ENCODE measurements at places on chromosomes 12 and 14. TPM values are rescaled to one million over a fixed set of nuclear protein-coding genes. Genes with fewer than 3 reads are reported as not detected.
A peak's percentile ranks its signal among the peaks of the same experiment; 100 is the strongest.

- no peaks in the 10 kb centered on the region for H3K36me3 ChIP-seq
- DNase-seq = no peak
- no peak overlapping the region for H3K27ac ChIP-seq
- H3K27me3 ChIP-seq = no peaks in the 10 kb centered on the region
Measured at GRCh38 chr12:5996459-5996858, 51.4 kb upstream of the ANO2 start.

GRCh38 chr12:46763230-46763629, 62.6 kb downstream of the SLC38A4 start:
- H3K4me3 ChIP-seq = no peak overlapping the region
- no peaks in the 10 kb centered on the region for H3K36me3 ChIP-seq
- DNase-seq = no peak
- H3K27me3 ChIP-seq = no peaks in the 10 kb centered on the region
- no peaks in the 10 kb centered on the region for H3K4me1 ChIP-seq

DNA sequence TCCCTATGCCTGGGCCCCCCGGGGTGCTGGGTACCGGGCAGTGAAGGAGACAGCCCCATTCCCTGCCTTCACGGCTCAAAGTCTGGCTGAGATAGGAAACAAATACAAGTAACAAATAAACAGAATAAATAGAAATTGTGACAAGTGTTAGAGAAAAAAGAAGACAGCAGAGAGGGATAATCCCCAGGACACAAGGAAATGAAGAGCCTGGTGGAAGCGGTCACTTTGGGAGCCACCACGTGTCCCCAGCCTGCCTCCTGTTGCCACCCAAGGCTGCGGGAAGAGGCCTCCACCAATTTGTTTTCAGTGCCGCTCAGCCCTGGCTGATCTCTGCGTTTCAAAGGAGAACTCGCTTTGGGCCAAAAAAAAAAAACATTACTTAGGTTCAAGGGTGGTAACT, 31.2 kb downstream of the RBM19 start:
- H3K36me3 ChIP-seq = no peaks in the 10 kb centered on the region
- H3K4me3 ChIP-seq = no peak overlapping the region
- H3K4me1 ChIP-seq = no peaks in the 10 kb centered on the region
- H3K27ac ChIP-seq = no peak overlapping the region
- no peaks in the 10 kb centered on the region for H3K27me3 ChIP-seq
- DNase-seq = no peak

- H3K36me3 ChIP-seq = no peaks in the 10 kb centered on the region
- H3K27ac ChIP-seq = no peak overlapping the region
- H3K27me3 ChIP-seq = no peaks in the 10 kb centered on the region
Measured at GRCh38 chr14:73312687-73313086, 75.4 kb downstream of the PAPLN start.

- H3K27ac ChIP-seq = no peak overlapping the region
- H3K4me3 ChIP-seq = no peak overlapping the region
- DNase-seq = no peak
- no peaks in the 10 kb centered on the region for H3K36me3 ChIP-seq
- H3K4me1 ChIP-seq = no peaks in the 10 kb centered on the region
Measured at GRCh38 chr12:1822699-1823098, 2.3 kb downstream of the LRTM2 start.

- no peaks in the 10 kb centered on the region for H3K27me3 ChIP-seq
- no peak for DNase-seq
- H3K4me3 ChIP-seq = no peak overlapping the region
- no peaks in the 10 kb centered on the region for H3K4me1 ChIP-seq
- no peak overlapping the region for H3K27ac ChIP-seq
Measured at GRCh38 chr12:57576613-57577160, 14.3 kb upstream of the PIP4K2C start.

DNA sequence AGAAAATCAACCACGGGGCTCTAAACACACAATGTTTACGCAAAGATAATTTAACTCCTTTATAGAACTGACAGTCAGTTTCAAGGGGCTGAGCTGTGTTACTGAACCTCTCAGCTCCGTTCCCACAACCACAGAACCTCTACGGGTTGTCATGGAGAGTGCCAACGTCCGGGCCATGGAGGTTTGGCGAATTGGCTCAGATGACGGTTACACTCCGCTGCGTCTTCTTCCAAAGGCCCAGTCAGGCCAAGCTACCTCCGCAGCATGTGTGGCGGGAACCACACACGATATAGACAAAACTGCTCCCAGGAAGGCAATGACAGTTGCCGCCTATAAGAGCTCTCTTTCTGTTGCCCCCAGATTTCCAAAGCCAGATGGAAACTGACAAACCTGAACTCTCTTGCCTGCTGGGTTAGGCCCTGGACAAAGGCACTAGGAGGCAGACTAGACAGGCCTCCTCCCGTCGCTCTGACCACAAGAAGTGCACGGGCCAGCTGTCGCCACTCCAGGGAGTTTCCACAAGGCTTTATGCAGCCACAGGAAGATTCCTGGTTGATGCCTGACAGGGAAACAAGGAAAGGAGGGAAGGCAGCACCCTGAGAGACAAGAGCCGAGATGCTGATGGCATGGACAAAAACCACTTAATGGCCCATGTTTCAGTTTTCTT, 30.3 kb downstream of the CCDC88C start:
- peak; percentile 76 for DNase-seq
- no peak overlapping the region for H3K4me3 ChIP-seq
- no peak overlapping the region for H3K27ac ChIP-seq
- no peaks in the 10 kb centered on the region for H3K36me3 ChIP-seq
- no peaks in the 10 kb centered on the region for H3K27me3 ChIP-seq
- H3K4me1 ChIP-seq = no peaks in the 10 kb centered on the region

GRCh38 chr14:90810806-90811205, 5.4 kb downstream of the TTC7B start:
- H3K27me3 ChIP-seq = no peaks in the 10 kb centered on the region
- no peaks in the 10 kb centered on the region for H3K36me3 ChIP-seq
- H3K4me1 ChIP-seq = peaks cover 4% of the 10 kb centered on the region
- no peak overlapping the region for H3K4me3 ChIP-seq
- no peak for DNase-seq

- H3K4me1 ChIP-seq = peaks cover 4% of the 10 kb centered on the region
- no peak overlapping the region for H3K4me3 ChIP-seq
- peak; percentile 62 for DNase-seq
Measured at GRCh38 chr14:79011091-79011919, 841.1 kb downstream of the NRXN3 start.

DNA sequence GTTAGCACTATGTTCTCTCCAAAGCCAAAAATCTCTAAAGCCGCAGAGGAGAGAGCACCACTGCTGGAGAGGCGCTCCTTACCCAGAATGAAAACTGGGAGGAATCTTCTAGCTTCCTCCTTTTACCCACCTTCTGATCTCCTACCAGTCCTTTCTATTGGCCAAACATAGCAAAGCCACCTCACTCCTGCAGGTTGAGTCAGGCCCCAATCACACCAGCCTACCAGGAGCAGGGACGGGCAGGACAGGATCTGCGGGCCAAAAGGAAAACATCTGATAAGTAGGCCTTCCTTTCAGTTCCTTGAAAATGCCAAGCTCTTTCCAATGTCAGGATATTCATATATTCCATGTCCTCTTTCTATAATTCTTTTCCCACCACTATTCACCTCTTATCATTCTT, 197.7 kb upstream of the CNOT2 start:
- H3K4me3 ChIP-seq = no peak overlapping the region
- no peaks in the 10 kb centered on the region for H3K27me3 ChIP-seq
- no peaks in the 10 kb centered on the region for H3K4me1 ChIP-seq

- no peaks in the 10 kb centered on the region for H3K27me3 ChIP-seq
- H3K4me1 ChIP-seq = no peaks in the 10 kb centered on the region
- no peak overlapping the region for H3K27ac ChIP-seq
- DNase-seq = no peak
- no peak overlapping the region for H3K4me3 ChIP-seq
Measured at GRCh38 chr12:9692909-9693308, 23.4 kb downstream of the CLEC2D start.

DNA sequence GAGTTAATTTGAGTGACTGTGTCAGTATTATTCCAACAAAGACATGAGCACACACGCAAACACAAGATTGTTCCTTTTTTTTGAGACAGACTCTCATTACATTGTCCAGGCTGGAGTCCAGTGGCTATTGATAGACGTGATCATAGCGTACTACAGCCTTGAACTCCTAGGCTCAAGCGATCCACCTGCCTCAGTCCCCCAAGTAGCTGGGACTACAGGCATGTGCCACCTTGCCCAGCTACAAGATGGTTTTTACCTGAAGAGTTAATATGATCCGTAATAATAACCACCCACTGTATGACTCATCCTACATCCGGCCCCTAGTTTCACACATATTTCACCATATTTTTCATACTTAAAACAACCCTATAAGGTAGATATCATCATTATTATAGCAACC, 26.8 kb downstream of the BCAT1 start:
- no peaks in the 10 kb centered on the region for H3K27me3 ChIP-seq
- no peaks in the 10 kb centered on the region for H3K36me3 ChIP-seq
- no peak overlapping the region for H3K27ac ChIP-seq
- no peak for DNase-seq

GRCh38 chr14:77301103-77301502, 19.6 kb downstream of the POMT2 start:
- H3K27me3 ChIP-seq = no peaks in the 10 kb centered on the region
- DNase-seq = peak; percentile 81
- peaks cover 15% of the 10 kb centered on the region for H3K4me1 ChIP-seq
- no peak overlapping the region for H3K4me3 ChIP-seq
- H3K27ac ChIP-seq = no peak overlapping the region

DNA sequence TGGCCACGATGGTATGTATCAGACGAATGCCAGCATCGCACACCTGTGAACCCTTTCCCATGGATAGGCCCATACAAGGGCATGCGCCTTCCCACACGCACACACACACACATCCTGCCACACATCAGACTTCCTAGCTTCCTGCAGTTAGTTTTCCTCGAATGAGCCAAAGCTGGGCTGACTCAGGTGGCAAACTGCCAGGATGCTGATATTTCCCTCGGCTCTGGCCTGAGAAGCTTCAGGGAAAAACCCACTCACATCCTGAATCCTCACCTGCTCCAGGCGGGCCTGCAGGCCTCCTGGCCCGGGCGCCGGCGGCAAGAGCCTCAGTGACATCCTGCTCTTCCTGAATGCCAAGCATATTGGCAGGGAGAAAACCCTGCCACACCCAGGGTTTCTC, 22.4 kb downstream of the CALM1 start:
- DNase-seq = peak; percentile 97
- H3K36me3 ChIP-seq = no peaks in the 10 kb centered on the region
- no peaks in the 10 kb centered on the region for H3K27me3 ChIP-seq
- no peak overlapping the region for H3K27ac ChIP-seq
- peaks cover 3% of the 10 kb centered on the region for H3K4me1 ChIP-seq
- H3K4me3 ChIP-seq = no peak overlapping the region

DNA sequence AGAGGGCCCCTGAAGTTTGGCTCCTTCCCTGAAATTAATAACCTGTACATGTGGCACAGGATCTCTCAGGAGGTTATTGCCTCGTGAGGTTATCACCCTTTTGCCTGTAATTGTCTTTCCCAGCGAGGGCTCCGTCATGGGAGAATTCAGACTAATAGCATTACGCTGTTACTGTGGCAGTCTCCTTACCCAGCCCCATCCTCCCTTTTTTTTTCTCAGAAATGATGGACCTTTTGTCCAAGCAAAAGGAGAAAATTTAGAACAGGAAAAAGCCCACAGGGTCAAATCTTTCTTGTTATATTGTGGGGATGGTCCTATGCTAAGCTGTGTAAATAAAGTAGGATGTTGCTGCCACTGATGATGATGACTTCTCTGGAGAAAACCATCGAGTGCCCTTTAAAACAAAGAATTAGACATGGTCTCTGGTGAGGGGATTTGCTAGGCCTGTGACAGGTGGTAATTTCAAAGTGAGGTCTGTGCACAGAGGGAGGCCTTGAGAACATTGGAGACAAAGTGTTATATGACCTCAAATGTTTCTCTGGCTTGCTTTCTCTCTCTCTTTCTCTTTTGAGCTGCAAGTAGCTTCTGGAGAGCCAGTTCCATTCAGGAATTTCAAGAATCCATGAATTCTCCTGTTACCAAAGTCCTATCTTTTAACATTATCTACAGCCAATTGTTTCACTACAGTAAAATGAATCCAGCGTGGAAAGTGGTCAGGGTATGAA, 357.2 kb downstream of the BMP4 start:
- no peaks in the 10 kb centered on the region for H3K4me1 ChIP-seq
- no peak overlapping the region for H3K27ac ChIP-seq
- no peaks in the 10 kb centered on the region for H3K36me3 ChIP-seq
- no peaks in the 10 kb centered on the region for H3K27me3 ChIP-seq

- peaks cover 3% of the 10 kb centered on the region for H3K36me3 ChIP-seq
- peaks cover 34% of the 10 kb centered on the region for H3K4me1 ChIP-seq
- DNase-seq = peak; percentile 95
Measured at GRCh38 chr12:47820631-47821345, 1.1 kb upstream of the HDAC7 start.

DNA sequence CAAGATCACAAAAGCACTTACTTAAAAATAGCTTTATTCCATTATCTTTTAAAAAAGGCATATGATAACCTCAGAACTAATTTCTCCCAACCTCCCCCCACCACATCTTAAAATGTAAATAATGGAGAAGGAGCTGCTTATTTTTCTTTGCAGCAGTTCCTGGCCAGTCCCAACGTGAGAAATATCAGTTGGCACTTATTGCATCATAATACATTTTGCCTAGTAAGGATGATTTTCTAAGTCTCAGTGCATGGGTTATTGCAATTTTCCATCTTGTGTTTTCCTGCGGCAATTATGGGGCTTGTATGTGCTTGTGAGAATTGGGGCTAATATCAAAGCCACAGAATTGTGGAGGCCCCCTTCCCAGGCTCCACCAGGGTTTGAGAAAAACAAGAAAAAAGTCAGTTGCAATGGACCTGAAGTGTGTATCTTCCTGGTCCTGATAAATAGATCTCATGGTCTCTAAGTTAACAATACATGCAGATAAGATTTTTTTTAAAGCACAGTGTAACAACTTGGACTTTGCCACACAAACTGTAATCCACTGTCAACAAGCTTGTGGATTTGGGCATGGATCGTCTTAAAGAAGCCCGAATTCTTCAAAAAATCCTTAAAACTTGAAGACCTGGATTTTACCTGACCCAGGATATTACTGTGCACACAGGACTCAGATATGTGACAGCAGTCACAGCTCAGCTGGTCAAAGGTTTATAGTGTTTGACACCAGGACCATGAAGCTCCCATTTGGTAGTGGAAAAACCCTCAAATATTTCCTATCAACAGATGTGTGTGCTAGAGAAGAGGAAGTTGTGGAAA, 2.8 kb upstream of the WSB2 start:
- H3K4me3 ChIP-seq = peak overlapping the region; percentile 88
- no peak for DNase-seq
- H3K27me3 ChIP-seq = no peaks in the 10 kb centered on the region
- no peaks in the 10 kb centered on the region for H3K36me3 ChIP-seq
- no peak overlapping the region for H3K27ac ChIP-seq

GRCh38 chr14:77306416-77306815, 14.3 kb downstream of the POMT2 start:
- no peak for DNase-seq
- peaks cover 15% of the 10 kb centered on the region for H3K4me1 ChIP-seq
- no peak overlapping the region for H3K27ac ChIP-seq
- H3K27me3 ChIP-seq = no peaks in the 10 kb centered on the region
- no peak overlapping the region for H3K4me3 ChIP-seq

The MOAP1 gene
- 18.5 TPM for polyA plus RNA-seq

The ERP27 gene
- not detected for polyA plus RNA-seq

The MIP gene
- polyA plus RNA-seq = not detected

The PLA2G1B gene
- polyA plus RNA-seq = not detected

The KRT2 gene
- not detected for polyA plus RNA-seq

The NINJ2 gene
- 1.8 TPM for polyA plus RNA-seq

The KCNJ8 gene
- polyA plus RNA-seq = 5.7 TPM

The CCDC184 gene
- 0.28 TPM for polyA plus RNA-seq
